ENCODE measurements at places on chromosomes 5 and 9. TPM values are rescaled to one million over a fixed set of nuclear protein-coding genes. Genes with fewer than 3 reads are reported as not detected.

GRCh38 chr5:126858441-126858840, 81.5 kb downstream of the LMNB1 start:
- no peak for DNase-seq

GRCh38 chr9:129939431-129939830, 103.6 kb downstream of the FNBP1 start:
- DNase-seq = no peak

GRCh38 chr9:75390951-75391350, 302.6 kb downstream of the OSTF1 start:
- DNase-seq = no peak

Gene LPCAT1
- 46.5 TPM for total RNA-seq

- no peak for DNase-seq
These were observed 47.9 kb upstream of the FKTN start for GRCh38 chr9:105510024-105510423.

DNA sequence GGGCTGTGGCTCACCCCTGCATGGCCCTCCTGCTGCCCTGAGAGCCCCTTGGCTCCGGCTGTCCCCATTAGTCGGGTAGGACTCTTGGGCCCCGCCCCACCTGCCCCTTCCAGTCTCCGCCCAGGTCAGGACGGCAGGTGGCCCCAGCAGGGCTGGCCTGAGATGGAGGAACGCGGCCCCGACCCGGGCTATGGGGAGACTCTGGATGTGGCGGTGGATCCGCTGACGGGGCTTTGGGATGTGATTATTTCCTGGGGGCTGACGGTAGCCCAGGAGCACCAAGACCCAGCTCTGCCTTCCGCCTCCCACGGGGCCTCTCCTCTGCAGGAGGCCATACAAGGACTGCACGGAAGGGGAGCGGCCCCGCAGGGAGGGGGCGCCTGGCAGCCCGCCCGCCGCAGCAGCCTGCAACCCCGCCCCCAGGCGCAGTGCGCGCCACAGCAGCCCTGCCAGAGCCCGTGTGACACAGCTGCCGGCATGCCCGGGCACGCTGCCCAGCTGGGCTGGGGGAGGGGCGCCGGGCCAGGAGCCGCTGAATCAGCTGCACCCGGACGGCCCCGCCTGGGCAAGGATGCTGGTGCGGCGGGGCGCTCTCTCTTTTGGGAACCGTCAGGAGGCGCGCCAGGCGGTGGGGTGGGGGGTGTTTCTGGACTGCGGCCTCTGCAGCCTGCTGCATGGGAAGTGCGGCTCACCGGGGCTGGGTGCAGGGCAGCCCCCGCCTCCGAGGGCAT, 9.2 kb downstream of the TMEM250 start:
- peak; percentile 98 for DNase-seq

Gene BTNL3
- not detected for total RNA-seq

Gene GABRA1
- not detected for total RNA-seq

DNA sequence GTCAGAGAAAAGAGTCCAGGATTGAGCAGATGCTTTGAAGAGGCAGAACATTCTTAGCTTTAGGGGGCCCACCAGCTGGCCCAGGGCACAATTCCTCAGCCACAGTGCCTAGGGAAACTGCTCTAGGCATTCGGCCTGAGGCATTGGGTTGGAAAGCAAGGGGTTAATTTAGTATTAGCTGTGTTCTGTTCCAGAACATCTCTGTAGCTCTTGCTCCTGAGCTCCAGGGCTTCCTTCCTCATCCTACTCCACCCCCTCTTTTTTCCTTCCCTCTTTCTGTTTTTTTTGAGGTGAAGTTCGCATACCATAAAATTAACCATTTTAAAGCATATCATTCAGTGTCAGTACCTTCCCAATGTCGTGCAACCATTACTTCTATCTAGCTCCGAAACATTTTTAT, 74.5 kb upstream of the PANK3 start:
- DNase-seq = no peak

GRCh38 chr9:4139196-4139595, 160.7 kb downstream of the GLIS3 start:
- no peak for DNase-seq

Gene MARCOL
- not detected for total RNA-seq

Gene FGF10
- 6.3 TPM for total RNA-seq

DNA sequence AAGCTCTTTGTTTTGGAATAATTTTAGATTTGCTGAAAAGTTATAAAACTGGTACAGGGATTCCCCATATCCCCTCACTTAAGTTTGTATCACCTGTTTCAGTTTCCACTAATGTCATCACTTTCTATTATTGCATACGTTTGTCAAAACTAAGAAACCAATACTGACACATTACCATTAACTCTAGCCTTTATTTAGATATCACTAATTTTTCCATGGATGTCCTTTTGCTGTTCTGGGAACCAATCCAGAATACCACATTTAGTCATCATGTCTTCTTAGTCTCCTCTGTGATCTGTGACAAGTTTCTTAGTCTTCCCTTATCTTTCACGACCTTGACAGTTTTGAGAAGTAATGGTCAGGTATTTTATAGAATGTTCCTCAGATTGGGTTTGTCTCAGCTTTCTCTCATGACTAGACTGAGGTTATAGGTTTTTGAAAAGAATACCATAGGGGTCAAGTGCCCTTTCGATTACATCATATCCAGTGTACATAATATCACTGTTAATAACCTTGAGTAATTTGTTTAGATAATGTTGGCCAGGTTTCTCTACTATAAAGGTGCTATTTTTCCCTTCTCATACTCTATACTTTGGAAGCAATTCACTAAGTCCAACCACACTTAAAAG, 51.9 kb upstream of the NMUR2 start:
- no peak for DNase-seq

- DNase-seq = no peak
These were observed 55.7 kb downstream of the LIFR start for GRCh38 chr5:38500573-38501260.

DNA sequence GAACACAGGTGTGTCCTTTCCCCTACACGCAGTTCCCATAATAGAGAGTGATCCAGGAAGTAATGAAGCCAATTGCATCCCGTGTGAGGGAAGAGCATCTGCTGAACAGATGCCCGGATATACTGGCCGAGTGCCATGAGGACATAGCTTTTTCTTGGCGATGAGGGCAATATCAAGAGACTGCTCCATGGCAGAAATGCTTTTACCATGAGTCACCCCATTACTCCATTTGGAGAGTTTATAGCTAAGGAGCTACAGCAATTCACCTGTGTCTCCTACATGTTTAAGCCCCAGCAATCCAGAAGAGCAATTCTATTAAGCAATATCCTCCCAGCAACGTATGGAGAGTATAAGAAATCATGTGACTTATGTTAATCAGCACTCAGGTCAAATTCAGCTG, 222.0 kb upstream of the KLF4 start:
- no peak for DNase-seq

Gene NSMF
- total RNA-seq = 49.5 TPM

DNA sequence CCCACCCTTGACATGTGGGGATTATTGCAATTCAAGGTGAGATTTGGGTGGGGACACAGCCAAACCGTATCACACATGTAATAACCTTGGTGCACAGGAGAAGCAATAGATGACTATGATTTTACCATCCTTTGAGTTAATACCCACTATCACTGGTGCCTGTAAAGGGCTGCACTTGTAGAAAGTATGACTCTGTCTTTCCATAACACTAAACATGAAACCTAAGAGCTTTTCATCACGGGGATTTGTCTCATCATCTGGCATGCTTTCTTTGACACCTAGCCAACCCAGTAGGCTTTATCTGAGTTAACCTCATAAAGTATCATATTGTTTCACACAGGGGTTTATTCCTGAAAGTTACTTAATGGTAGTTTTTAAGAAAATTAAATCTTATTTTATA, 188.9 kb upstream of the TNC start:
- DNase-seq = no peak

DNA sequence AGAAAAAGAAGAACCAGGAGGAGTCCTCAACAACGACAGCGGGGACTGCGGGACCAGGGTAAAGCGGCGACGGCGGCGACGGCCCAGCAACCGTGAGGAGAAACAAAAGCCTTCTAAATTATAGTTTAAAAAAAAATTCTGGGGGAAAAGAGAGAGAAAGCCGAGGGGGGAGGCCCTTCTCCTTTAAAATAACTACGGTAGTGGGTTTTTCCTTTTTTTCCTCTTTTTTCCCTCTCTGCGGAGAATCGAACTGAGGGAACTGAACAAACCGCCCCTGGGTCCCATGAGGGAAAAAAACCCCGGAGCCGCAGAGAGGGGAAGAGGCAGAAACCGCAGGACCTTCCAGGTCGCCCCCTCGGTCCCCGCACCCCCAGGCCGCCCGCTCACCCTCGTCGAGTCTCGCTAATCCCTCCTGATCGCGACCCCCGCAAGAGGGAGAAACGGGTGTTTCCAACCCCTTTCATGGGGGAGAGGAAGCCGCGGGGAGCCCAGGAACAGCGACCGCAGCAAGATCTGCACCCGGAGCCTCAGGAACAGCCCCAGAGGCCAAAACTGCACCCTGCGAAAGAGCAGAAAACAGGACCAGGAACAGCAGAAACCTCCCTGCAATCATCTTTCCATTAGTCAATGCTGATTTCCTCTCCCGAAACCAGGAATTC, 453 bp downstream of the CPEB4 start:
- peak; percentile 73 for DNase-seq

Gene IGFBPL1
- total RNA-seq = 0.22 TPM

Data from kidney (tissue), 22 donors.